ENCODE measurements at places on chromosomes 11 and 22.

DNA sequence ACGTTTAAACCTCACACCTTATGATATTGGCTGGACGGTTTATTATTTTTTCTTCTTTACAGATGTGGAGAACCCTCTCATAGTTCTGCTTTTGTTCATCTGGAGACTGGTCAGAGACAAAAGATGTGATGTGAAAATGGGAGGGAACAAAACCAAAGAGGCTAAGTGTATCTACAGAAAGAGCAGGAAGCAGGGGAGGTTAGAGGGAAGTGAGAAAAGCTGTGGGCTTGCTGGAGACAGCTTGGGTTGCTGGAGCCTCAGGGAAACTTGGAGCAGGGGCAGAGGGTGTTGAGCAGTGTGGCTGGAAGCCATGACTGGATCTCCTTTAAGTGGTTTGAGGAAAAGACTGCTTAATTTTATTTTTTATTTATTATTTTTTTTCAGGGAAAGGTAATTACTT lies 79.0 kb upstream of the SNX19 start:
- no peak for DNase-seq

DNA sequence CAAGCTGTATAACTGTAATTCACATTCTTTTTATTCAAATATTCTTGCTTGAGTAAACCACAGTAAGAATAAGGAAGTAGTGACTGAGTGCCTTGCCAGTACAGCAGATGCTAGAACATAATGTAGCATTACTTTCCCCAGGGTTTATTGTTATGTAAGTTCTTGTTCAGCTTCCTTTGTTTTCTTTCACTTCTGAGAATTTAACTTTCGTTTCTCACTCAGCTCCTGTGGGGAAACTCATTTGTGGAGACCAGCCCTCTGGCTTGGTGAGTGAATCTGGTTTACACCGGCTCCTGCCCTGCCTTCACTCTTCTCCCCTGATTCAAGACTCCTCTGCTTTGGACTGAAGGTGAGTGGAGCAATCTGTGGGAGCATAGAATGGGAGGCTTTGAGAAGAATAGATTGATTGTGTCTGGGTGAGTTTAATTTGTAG lies at the start of gene TRIM22:
TSS of gene TRIM22 (plus strand) at position 240 of the 433 bp plus-strand sequence. CDS start 6,443 bp downstream, outside the sequence.
- DNase-seq: peak; percentile 92

DNA sequence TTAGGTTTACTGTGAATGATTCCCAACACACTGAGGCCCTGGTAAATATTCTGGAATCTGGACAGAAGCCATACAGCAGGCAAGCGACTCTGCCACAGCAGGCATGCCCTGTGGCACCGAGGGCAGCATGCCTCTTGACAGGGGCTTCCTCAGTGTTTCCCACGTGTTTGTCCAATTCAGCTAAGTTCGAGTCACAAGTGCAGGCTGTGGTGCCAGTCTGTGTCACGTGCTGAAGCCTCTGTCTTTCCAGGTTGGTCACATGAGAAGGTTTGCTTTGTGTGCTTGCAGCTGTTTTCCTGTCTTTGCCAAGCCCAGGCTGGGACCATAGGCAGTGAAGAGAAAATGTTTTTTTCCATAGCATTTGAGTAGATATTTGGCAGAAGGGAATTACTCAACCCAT lies 2.4 kb upstream of the PPFIBP2 start:
- DNase-seq: peak; percentile 25

GRCh38 chr22:35292786-35293185 lies 6.9 kb upstream of the TOM1 start:
- no peak for DNase-seq

- peak; percentile 25 for DNase-seq
Measured at GRCh38 chr11:63553759-63554158, 9.4 kb downstream of the PLAAT2 start.

GRCh38 chr22:46308283-46308988 lies 11.8 kb downstream of the GTSE1 start:
- DNase-seq: no peak

- DNase-seq: no peak
Measured at GRCh38 chr11:26134481-26135355, 197.2 kb upstream of the ANO3 start.

DNA sequence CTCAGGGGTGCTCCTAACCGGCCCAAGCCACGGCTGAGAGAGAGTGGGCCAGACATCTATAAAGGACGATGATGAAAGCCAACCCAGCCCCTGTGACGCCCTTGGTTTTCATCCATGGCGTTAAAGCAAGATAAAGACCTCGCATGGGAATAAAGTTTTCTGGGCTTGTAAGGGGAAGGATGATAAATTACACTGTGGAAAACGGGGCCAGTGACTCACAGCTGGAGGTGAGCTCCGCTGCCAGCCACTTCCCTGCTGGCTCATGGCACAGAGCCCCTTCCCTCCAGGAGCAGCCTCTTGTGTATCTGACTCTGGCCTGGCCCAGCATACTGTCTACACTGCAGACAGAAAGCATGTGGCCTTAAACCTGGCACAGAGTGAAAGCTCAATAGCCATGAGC lies 503.2 kb upstream of the B3GAT1 start:
- DNase-seq: no peak

DNA sequence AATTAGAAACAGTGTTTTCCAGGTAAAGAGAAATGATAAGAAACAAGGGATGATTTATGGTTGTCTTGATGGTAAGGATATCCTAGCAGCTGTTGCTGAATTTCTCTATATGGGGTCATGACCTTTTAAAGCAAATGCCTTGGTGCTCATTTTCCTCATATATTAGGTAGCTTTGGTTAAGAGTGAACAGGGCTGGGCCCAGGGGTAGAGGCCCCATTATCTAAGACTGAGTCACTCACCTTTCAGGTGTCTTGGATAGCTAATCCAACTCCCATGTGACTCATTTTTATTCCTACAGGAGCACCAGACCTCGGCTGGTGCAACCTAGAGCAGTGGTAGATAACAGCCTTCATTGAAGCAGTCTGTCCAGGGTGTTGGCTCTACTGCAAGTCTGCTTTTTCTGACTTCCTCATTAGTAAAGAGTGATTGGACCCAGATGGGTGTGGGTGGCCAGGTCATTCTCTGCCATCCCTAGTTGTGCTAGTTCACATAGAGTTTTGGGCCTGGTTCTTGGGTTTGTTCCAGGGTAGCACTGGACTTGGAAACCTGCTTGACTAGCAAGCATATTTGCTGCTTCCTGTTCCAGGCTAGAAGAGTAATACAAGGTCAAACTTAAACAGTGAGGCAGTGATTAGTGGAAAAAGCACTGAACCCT lies 37.4 kb downstream of the CTNND1 start:
- peak; percentile 22 for DNase-seq

GRCh38 chr11:47641600-47642098 lies 710 bp downstream of the MTCH2 start:
- DNase-seq: peak; percentile 32

GRCh38 chr22:49307481-49307830 lies 520.2 kb downstream of the BRD1 start:
- no peak for DNase-seq

- DNase-seq: no peak
Measured at GRCh38 chr11:134021326-134021725, 47.5 kb upstream of the JAM3 start.

DNA sequence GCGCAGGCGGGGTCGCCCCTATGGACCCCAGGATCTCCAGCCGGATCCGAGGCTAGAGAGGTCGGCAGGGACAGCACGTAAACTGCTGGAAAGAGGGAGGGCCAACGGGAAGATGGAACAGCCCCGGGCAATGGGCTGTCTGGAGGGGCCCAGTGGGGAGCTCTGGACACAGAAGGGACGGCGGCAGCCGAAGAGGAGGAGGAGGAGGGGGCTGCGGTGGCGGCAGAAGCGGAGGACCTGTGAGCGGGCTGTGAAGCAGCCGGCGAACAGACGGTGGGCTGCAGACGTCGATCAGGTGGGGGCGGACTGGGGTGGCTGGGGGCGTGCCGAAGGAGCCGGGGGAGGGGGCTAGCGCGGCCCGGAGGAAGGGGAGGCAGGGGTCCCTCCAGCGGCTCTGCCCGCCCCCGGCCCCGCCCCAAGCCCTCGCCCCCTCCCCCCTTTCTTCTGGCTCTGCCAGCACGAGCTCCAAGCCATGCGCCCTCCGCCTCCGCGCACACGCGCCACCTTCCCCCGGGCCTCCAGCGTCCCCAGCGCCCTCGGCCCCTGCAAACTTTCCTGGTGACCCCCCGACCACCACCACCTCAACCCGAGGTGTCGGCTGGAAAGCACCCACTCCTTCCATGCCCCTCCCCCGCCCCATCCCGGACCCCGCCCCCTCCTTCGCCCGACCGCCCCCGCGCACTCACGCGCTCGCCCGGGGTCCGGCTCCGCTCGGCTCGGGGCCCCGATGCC lies 432 bp downstream of the TNKS1BP1 start:
- DNase-seq: no peak

- DNase-seq: no peak
Measured at GRCh38 chr22:48488611-48489511, 1338.8 kb downstream of the BRD1 start.

GRCh38 chr22:38940811-38941384 lies 16.5 kb upstream of the APOBEC3A start:
- DNase-seq: no peak

DNA sequence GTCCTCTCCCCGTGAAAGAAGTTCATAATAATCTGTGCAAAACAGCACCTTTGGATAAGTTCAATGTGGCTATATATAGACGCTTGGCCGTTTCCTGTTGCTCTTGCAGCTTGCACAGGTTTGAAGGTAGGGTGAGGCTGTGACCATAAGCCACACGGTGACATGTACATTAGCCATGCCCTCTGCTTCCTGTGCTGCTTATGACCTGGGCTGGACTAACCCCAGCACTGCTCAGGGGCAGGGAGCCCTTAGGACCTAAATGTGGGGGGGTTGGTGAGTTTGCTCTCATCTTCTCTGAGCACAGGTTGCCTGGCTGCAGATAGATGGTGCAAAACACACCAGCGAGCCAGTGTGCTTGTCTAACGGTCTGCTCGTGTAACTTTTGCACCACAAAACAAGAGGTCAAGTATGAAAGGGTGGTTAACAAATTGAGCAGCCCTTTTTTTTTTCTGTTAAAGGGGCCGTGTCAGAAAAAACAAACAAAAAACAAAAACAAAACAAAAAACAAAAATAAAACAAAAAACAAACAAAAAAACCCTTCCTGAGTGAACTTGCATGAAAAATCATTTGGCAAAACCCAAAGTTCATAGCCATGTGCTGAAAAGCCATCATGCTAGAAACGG lies 37.3 kb downstream of the FLI1 start:
- DNase-seq: no peak

- DNase-seq: no peak
Measured at GRCh38 chr11:134252346-134253187, 585 bp downstream of the THYN1 start.

DNA sequence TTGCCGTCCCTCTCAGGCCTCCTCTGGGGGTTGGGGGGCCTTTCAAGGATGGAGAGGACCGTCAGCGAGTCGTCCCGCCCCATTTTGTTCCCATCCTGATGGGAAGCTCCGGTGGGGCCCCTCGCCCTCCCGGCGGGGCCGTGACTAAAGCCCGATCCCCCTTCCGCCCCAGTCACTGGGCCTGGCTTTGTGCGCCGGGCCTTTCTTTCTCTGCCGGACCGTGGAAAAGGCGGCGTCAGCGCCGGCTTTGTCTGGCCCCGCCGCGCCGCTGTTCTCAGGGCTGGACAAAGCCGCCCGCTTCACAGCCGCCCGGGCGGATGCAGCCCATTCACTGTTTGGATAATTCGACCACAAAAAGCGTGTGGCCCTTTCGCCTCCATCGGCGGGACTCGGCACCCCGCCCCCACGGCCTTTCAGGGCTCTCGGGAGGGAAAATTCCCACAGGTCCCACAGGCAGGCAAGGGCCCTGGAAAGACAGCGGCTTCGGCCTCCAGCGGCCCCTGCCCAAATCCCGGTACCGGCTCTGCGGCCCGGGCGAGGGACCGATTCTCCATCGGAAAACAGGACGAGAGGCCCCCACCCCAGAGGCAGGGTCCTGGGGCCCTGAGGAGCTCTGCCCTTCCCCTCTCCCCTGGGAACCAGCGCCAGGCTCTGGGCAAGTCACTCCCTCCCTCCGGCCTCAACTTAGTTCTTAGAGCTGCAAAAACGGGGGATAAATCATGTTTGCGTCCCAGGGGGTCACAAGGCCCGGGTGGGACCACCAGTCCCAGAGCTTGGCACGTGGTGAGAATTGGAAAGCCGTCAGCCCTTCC lies 87.2 kb downstream of the WNT7B start:
- no peak for DNase-seq
